ENCODE measurements at places on chromosomes 5 and 9. TPM values are rescaled to one million over a fixed set of nuclear protein-coding genes. Genes with fewer than 3 reads are reported as not detected.

FBLL1 gene
- total RNA-seq, result 15.5 TPM

LCN1 gene
- total RNA-seq, result not detected

HMCN2 gene
- total RNA-seq, result 2.4 TPM

MEF2C gene
- 77.9 TPM for total RNA-seq

TRIM14 gene
- 3.9 TPM for total RNA-seq

JAKMIP2 gene
- total RNA-seq, result 31.0 TPM

FOXD4 gene
- total RNA-seq, result 0.99 TPM

PROB1 gene
- 2.0 TPM for total RNA-seq

NSG2 gene
- total RNA-seq, result 105 TPM

AUH gene
- 34.8 TPM for total RNA-seq

ZNF354B gene
- total RNA-seq, result 20.7 TPM

LRRC19 gene
- not detected for total RNA-seq

DDX4 gene
- total RNA-seq, result 0.10 TPM

SMIM3 gene
- 8.4 TPM for total RNA-seq

PDE6A gene
- 0.44 TPM for total RNA-seq

ELAVL2 gene
- total RNA-seq, result 35.8 TPM

ADGRV1 gene
- 180 TPM for total RNA-seq

FOXD4L3 gene
- not detected for total RNA-seq

KYAT1 gene
- total RNA-seq, result 12.1 TPM

GRXCR2 gene
- not detected for total RNA-seq

SEMA5A gene
- 59.2 TPM for total RNA-seq

STK32A gene
- 36.3 TPM for total RNA-seq

TRPM6 gene
- total RNA-seq, result 1.9 TPM

PCYOX1L gene
- 15.7 TPM for total RNA-seq

CNOT8 gene
- total RNA-seq, result 73.2 TPM

NOXA1 gene
- total RNA-seq, result 7.1 TPM

ST6GALNAC4 gene
- 19.7 TPM for total RNA-seq

ADRB2 gene
- 5.0 TPM for total RNA-seq

SLC34A3 gene
- 0.06 TPM for total RNA-seq

CMYA5 gene
- 4.9 TPM for total RNA-seq

TAF11L5 gene
- total RNA-seq, result not detected

APBA1 gene
- total RNA-seq, result 38.5 TPM

PKN3 gene
- 5.5 TPM for total RNA-seq

ANKRD18B gene
- 2.2 TPM for total RNA-seq

PCDHA13 gene
- 1.9 TPM for total RNA-seq

EFNA5 gene
- 17.7 TPM for total RNA-seq

CTNNAL1 gene
- 73.9 TPM for total RNA-seq

CAMK2A gene
- 5.7 TPM for total RNA-seq

Measured in spinal cord (tissue), 10 donors.